Stimulated activated CD8-positive, alpha-beta memory T cell treated with anti-CD3 and anti-CD28 coated beads, Interleukin-4, amount 100 ng/mL, for 48 hours (primary cell): ENCODE measurements at places on chromosomes 12 and 14.

- no peak for DNase-seq
Observed at GRCh38 chr12:78420991-78421390, 443.6 kb upstream of the SYT1 start.

- DNase-seq = no peak
Observed at GRCh38 chr12:89762498-89763170, 54.0 kb upstream of the ATP2B1 start.

GRCh38 chr12:34395056-34396005, 373.0 kb downstream of the ALG10 start:
- DNase-seq = peak; percentile 0

DNA sequence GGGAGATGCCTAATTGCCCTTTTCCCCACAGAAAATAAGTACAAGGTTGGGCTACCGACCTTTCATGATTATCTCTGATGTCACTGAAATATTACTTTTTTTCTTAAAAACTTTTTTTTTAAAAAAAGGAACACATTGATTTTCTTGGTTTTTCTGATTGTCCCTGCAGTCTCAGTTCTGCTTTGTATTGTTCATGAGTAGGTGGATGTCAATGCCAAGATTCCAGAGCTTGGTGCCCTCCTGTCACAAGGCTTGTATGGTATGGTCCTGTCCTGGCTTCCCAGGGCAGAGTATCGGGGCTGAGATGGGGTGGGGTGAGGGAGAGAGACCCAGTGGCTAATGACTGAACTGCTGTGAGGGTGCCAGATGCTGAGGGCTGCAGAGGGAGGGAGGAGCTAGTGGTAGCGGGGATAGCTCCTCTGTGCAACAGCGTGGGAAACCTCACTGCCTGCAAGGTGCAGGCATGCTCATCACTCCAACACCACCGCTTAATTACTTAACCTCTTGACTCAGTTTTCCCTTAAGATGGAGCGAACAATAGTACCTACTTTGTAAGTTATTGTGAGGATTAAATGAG, 4.4 kb upstream of the CTDSP2 start:
- DNase-seq = no peak

- DNase-seq = no peak
Observed at GRCh38 chr12:52543985-52544883, 8.7 kb downstream of the KRT71 start.

DNA sequence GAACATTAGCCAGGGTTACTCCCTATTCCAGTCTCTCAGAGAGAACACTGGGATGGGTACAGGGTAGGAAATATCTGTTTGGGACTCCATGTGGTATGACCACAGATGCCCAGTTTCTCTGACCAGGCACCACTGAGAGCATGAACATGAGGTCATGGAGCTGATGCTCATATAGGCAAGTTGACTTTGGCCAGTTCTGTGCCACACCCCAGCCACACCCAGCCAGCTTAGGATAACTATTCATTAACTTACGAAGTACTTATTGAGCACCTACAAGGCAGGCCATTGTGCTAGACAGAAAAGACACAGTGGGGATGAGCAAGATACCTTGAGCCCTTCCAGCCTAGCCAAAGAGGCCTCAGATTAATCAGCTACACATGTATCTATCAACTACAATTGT, 262.5 kb downstream of the DPF3 start:
- no peak for DNase-seq

DNA sequence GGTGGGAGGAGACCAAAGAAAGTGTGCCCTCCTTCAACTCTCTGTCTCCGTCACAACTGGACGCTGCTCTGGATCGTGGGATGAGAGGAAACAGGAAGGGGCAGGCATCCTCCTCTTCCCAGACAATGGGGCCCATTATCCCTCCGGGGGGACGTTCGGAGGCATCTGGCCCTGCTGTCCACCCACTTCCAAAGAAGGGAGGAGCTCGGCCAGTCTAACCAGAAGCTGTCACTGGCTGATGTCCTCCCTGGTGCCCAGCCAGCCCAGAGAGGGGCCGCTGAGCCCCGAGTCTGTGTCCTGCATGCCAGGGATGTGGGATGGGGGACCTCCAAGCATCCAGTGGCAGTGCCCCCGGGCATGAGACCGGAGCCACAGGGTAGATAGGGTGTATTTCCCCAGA, 39.8 kb upstream of the MEG3 start:
- DNase-seq = no peak

GRCh38 chr12:103272949-103273348, 222.8 kb downstream of the C12orf42 start:
- DNase-seq = no peak

DNA sequence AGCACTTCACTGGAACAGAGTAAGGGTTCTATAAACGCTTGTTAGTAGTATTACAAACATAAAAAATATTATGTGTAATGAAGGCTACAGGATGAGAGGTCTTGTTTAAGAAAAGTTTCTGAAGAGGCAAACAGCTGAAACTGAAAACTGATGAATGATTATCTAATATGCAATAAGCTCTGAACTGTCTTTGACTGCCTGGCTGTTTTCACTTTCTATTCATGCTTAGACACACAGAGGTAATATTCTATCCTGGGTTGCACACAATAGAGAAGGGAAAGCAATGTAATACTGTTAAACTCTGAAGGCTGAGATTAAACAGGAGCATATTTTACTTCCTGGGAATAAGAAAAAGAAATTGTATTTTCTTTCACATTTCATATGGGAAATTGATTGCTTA, 251.3 kb downstream of the ALX1 start:
- no peak for DNase-seq

- no peak for DNase-seq
Observed at GRCh38 chr12:15770021-15770420, 19.2 kb downstream of the EPS8 start.
